Chondrocyte (in vitro differentiated cells): ENCODE measurements at places on chromosomes 12 and 14.
A peak's percentile ranks its signal among the peaks of the same experiment; 100 is the strongest.

- DNase-seq, result no peak
Measured at GRCh38 chr12:117901631-117902030, 67.2 kb downstream of the KSR2 start.

- no peak for DNase-seq
Measured at GRCh38 chr12:94730847-94731246, 80.5 kb upstream of the TMCC3 start.

DNA sequence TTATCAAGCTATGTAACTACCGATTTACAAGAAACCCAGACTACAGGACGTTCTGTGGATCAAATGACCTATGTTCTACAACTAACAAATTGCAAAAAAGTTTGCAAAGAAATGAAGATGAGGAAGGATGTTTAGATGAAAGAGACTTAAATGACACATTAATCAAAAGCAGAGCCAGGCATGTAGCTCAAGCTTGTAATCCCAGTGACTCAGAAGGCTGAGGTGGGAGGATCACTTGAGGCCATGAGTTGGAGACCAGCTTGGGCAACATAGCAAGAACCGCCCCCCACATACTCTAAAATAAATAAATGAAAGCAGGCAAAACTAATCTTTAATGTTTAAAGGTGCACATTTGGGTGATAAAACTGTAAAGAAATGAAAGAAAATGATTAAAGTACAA is 331.9 kb downstream of the BTG1 start:
- DNase-seq, result no peak

DNA sequence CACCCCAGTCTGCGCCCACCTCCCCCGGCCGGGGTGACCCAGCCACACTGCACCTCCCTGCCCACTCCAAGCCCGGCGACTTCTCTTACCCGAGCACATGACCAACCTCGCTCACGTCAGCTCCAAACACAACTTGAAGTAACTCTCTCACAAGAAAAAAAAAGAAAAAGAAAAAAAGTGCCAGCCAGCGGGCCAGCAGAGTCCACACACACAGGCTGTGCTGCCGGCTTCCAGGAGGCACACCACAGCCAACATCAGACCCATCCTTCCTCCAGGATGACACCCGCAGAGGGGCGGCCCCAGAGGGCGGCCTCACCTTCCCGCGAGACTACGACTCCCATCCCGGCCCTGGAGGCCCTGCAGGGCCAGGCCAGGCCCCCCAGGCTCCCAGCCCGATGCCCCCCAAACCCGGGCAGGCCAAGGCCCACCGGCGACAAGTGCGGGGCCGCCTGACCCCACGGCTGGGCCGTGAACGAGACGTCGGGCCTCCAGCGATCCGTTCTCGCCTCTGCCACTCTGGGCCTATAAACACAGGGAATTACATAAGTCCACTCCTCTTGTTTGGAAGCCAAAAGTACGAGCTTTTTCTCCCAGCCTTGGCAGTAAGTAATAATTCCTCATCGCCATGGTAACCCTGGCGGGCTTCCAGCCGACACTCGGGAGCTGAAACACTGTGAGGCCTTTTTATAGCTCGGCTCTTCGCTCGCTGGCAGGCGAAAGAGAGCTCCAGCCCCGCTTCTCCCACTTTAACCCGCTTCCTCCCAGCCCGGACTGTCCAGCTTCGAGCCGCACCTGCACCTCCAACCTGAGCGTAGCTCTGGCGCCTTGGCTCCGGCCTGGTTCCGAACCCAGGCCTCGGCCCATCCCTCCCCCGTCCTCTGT is 49.1 kb downstream of the NCOR2 start:
- DNase-seq, result no peak

- peak; percentile 8 for DNase-seq
Measured at GRCh38 chr12:128840862-128841468, 12.3 kb upstream of the GLT1D1 start.

DNA sequence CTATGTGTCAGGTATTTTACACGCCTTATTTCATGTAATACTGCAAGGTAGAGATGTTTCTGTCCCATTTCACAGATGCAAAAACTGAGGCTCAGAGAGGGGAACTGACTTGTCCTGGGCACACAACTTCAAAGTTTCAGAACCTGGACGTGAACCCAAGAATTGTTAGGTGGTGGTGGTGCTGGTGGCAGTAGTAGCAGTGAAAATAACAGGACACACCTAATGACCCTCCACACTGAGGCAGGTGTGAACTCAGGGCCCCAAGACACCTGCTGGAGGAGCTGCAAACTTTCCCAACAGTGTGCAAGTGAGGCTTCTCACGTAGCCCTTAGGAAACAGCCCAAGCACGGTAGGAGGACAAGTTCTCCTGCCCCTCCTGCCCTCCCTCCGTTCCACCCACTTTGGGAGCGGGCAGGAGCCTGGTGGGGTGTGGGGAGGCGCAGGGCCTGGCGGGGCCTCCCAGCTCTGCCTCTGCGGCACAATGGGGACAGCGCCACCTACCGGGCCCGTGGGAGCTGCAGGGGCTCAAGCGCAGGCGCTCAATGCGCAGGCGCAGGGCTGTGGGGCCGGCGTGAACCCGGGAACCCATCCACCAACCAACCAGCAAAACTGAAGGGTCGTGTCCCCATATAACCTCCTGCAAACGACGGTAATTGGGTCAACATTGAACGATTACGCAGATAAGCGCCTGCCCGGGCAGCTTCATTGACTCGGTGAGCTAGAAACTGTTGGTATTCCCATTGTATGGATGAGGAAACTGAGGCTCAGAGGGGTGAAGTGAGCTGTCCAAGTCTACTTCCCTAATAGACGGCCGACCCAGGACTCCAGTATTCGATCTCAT is 12.0 kb upstream of the TRPV4 start:
- DNase-seq, result no peak

GRCh38 chr12:8033153-8034044 is 883 bp downstream of the FOXJ2 start:
- no peak for DNase-seq

GRCh38 chr12:113684908-113685782 is 213.5 kb upstream of the LHX5 start:
- no peak for DNase-seq

DNA sequence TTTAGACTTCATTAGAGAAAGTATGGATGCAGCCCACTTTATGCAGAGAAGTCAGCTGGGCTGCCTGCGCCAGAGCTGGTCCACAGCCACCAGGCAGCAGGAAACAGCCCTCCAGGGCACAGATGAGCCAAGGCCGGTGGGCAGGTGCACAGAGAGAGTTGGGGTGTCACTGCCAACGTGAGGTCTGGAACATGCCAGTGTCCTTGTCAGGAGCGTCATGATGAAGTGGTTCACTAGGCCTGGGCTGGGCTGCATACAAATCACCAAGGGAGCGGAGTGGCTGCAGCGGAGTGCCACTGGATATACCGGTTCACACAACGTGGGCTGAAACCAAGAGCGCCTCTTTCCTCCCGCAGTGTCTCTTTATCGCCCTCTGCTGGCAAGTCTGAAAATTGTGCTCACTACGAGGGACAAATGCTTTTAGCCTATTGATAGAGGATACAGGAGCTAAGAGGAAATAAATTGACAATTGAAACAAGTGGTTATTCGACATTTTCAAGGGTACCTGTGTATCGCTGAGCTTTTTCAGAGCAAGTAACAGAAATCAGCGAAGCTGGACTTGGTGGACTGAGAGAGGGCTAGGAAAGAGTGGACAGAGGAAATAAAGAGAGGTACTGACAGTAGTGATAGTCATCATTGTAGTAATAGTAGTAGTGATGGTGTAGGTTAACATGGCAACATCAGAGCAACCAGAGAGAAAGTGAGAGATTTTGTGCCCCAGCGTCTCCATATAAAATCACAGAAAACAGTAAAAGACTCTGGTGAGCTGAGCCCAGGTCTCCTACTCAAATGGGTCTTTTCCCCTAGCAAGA is 52.0 kb upstream of the ITPR2 start:
- DNase-seq, result no peak

DNA sequence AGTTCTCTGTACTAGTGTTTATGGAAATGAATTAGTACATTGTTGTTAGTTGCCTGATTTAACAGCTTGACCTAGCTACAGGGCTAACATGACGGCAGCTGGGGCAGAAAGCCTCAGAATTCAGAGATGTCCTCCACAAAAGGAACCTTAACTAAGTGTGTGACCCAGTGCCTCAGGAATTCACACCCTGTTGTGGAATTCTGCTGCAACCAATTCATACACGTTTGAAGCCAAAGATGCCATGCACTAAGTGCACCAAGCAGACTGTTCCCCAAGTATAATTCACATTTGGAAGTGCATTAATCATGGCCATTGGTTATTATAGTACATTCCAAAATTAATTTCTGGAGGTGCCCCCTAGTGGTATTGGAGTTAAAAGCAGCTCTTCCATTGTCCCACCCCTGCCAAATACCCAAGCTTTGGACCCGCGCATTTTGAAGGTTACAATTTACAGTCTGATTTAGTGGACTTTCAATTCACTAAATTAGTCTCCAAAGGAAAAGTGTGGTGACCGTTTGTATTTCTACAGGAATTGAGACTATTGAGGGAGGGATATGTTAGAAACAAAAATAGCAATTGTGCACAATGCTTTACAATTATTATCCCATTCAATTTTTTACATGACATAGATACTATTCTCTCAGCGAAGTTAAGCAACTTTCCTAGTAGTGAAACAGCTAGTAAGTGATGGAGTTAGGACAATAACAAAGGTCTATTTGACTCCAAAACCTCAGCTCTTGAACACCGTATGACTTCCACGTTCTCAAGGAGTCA is 85.9 kb downstream of the PAX9 start:
- DNase-seq, result no peak
